NCI-H2081 treated with DMSO at 0.1 percent for 48 hours (cell line): ENCODE measurements at places on chromosomes 1 and 21.

- DNase-seq = no peak
Measured at GRCh38 chr21:44078411-44078981, 28.7 kb upstream of the PWP2 start.

GRCh38 chr21:37207441-37208009 is 59.6 kb downstream of the VPS26C start:
- DNase-seq = no peak

- no peak for DNase-seq
Measured at GRCh38 chr1:157920748-157921147, 72.7 kb upstream of the KIRREL1 start.

- DNase-seq = no peak
Measured at GRCh38 chr1:227733751-227734545, 1.2 kb downstream of the JMJD4 start.

DNA sequence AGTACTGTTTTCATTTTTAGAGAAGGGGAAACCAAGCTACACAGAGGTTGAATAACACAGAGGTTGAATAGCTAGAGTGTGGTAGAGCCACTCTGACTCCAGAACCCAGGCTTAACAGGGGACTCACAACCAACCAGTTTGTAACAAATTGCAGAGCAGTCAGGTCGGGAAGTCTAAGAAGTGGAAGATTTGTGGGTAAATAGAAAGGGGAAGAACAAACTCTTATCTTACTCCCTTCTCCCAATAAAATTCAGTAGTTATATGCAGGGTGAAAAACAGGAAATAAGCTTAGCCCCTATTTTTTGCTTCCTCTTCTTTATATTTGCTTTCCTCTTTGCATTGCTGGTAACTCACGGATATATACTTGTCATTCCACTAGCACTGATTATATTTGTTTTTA is 23.2 kb downstream of the CDC42 start:
- no peak for DNase-seq

GRCh38 chr1:29521438-29521715 is 285.1 kb downstream of the PTPRU start:
- no peak for DNase-seq

DNA sequence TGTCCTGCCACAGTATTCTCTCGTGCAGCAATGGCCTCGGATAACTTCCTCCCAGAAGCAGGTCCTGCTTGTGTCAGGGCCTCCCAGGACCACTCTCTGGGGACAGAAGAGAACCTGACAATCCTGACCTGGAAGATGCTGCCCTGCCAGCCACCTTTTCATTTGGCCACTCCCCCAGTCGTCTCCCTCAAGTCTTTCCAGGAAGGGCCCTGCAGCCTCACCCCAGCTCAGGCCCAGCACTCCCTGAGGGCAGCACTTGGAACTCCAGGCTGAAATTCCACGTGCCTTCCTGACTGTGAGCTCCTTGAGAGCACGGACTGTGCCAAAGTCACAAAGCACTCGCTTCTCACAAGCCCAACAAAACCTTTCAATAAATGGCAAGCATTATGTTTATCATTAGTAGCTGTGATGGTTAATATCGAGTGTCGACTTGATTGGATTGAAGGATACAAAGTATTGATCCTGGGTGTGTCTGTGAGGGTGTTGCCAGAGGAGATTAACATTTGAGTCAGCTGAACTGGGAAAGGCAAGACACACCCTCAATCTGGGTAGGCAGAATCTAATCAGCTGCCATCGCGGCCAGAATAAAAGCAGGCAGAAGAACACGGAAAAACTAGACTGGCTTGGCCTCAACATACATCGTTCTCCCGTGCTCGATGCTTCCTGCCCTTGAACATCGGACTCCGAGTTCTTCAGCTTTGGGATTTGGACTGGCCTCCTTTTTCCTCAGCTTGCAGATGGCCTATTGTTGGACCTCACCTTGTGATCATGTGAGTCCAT is 2.3 kb upstream of the CLEC20A start:
- DNase-seq = no peak
